ENCODE measurements at places on chromosomes 5 and 9.

- DNase-seq = no peak
These were observed 28.2 kb downstream of the C9orf152 start for GRCh38 chr9:110179734-110180133.

DNA sequence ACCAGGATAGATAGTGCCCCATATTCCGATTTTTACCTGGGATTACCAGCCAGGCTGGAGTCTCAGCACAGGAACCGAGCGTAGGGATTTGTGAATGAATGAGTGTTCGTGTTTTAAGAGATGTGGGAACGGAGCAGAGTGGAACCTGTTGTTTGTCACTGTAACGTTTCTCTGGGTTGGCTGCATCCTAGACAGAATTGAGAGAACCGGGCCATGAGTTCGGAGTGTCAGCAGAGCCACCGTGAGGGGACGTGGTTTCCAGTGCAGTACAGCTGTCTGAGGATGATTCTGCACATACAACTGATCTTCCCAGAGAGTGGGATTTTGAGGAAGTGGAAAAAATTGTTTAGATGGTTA is 1.2 kb downstream of the PDE8B start:
- no peak for DNase-seq

GRCh38 chr5:69202497-69202896 is 13.1 kb downstream of the CENPH start:
- no peak for DNase-seq

GRCh38 chr9:78030553-78031443 is 813 bp downstream of the GNAQ start:
- peak; percentile 56 for DNase-seq

DNA sequence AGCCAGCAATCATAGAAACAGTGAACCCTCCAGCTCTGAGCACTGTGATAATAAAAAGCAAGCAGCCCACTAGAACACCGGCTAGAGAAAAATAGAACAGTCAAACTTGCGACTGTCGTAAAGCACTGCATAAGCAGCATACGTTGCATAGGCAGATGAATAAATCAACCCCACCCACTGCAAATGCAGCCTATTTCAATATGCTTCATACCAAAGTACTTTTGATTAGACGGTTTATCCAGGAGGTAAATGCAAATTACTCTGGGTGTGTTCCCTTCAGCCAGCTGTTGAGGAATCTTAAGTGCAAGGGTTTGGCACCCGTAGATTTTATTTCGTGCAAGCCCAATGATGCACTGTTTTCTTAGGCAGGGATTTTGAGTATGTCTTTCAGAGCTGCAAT is 32.1 kb upstream of the ANKRD18A start:
- no peak for DNase-seq

DNA sequence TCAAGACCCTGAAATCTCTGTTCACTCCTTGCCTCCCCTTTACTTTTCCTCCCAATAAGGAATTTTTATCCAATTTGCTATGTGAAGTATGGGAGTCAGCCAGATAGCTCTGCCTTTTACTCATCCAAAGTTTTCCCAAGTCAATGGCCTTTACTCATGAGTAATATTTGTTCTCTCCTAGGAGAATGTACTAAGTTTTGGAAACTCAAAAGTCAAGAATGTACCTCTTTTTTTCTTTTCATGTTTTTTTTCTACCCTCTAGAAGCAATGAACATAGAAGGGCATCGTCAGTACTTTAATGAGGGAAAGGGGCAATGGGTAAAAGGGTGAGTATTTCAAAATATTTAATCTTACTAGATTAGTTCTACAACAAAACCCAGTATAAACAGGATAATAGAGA is 140.2 kb upstream of the SGCD start:
- no peak for DNase-seq

DNA sequence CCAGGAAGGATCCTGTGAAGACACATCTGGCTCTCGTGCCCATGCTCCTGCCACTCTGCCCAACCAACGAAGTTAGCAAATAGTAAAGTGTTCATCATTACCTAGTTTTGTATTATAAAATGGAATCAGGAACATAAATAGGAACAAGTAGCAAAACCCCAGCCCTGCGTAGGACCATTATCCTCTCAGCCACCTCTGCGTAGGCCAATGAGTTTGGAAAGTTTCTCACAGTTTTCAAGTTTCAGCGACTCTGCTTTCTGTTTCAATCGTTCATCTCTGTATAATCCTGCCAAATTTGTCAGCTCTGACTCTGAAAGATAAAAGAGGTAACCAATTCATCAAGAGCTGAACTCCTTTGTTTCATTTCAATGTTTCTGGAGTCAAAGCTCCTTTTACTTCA is 10.1 kb upstream of the SPATA24 start:
- DNase-seq = no peak

DNA sequence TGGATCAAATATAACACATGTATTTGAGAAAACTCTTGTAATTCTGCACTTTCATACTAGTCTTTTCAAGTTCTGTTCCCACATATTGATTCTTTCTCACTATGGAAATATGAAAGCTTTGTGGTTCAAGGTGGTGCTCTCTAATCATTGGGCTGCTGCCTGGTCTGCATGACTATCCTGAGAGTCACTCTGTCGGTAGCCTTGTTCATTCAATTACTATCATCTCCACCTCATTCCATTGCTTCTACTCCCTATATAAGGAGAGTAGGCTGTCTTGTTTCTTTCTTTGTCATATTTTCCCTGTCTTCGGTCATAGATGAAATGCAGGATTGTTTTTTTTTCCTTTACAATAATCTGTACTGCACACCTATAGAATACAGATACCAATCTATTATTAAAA is 341.4 kb upstream of the ACTBL2 start:
- DNase-seq = no peak

DNA sequence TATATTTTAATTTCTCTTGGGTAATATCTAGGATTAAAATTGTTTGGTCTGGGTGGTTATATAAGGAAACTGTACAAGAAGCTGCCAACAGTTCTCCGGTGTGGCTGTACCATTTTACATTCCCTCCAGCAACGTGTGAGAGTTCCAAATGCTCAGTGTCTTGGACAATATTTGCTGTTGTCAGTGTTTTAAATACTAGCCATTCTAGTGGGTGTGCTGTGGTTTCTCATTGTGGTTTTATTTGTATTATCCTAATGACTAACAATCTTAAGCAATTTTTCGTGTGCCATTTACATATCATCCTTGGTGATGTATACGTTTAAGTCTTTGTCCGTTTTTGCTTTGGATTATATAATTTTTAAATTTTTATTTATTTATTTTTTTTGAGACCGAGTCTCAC is 34.0 kb downstream of the TNFSF15 start:
- no peak for DNase-seq

GRCh38 chr5:134963098-134963497 is 4.6 kb upstream of the CATSPER3 start:
- no peak for DNase-seq

- no peak for DNase-seq
These were observed 405.3 kb downstream of the TLR4 start for GRCh38 chr9:118109542-118109941.

- DNase-seq = no peak
These were observed 24.9 kb downstream of the KCNV2 start for GRCh38 chr9:2742214-2742613.

GRCh38 chr5:77876316-77876715 is 100.2 kb upstream of the TBCA start:
- no peak for DNase-seq

GRCh38 chr5:107739661-107740060 is 68.9 kb upstream of the EFNA5 start:
- DNase-seq = no peak

- no peak for DNase-seq
These were observed 101.5 kb upstream of the RAI14 start for GRCh38 chr5:34554641-34555040.

- no peak for DNase-seq
These were observed 2.2 kb upstream of the ALDH1A1 start for GRCh38 chr9:72955126-72955455.

- DNase-seq = no peak
These were observed 6.1 kb downstream of the TNC start for GRCh38 chr9:115111874-115112273.

- no peak for DNase-seq
These were observed at the start of gene PCDHGA2 for GRCh38 chr5:141338538-141339306. TSS of gene PCDHGA2 (plus strand) at chr5:141338760.

- no peak for DNase-seq
These were observed 130.8 kb downstream of the C9orf152 start for GRCh38 chr9:110076894-110077725.
